ENCODE measurements at places on chromosomes 7 and 10. TPM values are rescaled to one million over a fixed set of nuclear protein-coding genes. Genes with fewer than 3 reads are reported as not detected.

Gene SNCG
- 60.4 TPM for total RNA-seq

Gene MALRD1
- 1.8 TPM for total RNA-seq

GRCh38 chr7:18175801-18176450, 148.3 kb upstream of the PRPS1L1 start:
- H3K4me1 ChIP-seq: no peaks in the 10 kb centered on the region
- H3K27ac ChIP-seq: peak overlapping the region; percentile 57
- H3K4me3 ChIP-seq: no peak overlapping the region
- H3K36me3 ChIP-seq: no peaks in the 10 kb centered on the region

Gene DRGX
- 0.22 TPM for total RNA-seq

- H3K36me3 ChIP-seq: no peaks in the 10 kb centered on the region
- peaks cover 5% of the 10 kb centered on the region for H3K4me1 ChIP-seq
- H3K27ac ChIP-seq: no peak overlapping the region
- no peak overlapping the region for H3K4me3 ChIP-seq
- H3K27me3 ChIP-seq: peaks cover 51% of the 10 kb centered on the region
Measured at GRCh38 chr10:75679536-75679935, 248.1 kb downstream of the LRMDA start.

All from type B pancreatic cell (in vitro differentiated cells).